Body of pancreas (tissue), 4 donors: ENCODE measurements at places on chromosomes 6 and 20. TPM values are rescaled to one million over a fixed set of nuclear protein-coding genes. Genes with fewer than 3 reads are reported as not detected.

The RTEL1 gene
- 7.3 TPM for total RNA-seq

The MUCL3 gene
- under 0.01 TPM for total RNA-seq

GRCh38 chr6:150030611-150031010 is 5.3 kb upstream of the RAET1L start:
- DNase-seq: no peak
- peaks cover 7% of the 10 kb centered on the region for H3K27me3 ChIP-seq
- H3K27ac ChIP-seq: no peak overlapping the region
- no peaks in the 10 kb centered on the region for H3K36me3 ChIP-seq
- H3K4me3 ChIP-seq: no peak overlapping the region
- H3K4me1 ChIP-seq: peaks cover 4% of the 10 kb centered on the region

DNA sequence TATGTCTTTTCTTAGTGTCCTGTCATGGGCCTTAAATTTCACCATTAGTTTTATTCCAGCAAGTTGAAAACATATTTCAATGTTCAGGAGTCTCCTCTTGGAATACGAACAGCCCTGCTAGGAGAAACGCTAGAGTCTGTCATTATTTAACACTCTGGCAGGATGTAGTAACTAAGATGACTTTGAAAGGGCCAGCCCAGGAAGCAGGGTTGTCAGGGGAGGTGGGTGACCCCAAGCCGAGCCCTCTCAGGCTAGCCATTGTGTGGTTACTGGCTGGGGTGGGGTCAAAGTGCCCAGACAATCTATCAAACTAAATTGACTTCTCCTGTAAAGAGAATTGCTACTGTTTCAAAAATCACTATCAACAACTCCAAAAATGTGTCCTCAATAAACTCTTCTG is 67.8 kb downstream of the LY86 start:
- no peak overlapping the region for H3K27ac ChIP-seq
- H3K4me3 ChIP-seq: no peak overlapping the region
- H3K4me1 ChIP-seq: no peaks in the 10 kb centered on the region
- no peaks in the 10 kb centered on the region for H3K36me3 ChIP-seq
- DNase-seq: no peak

GRCh38 chr6:69584536-69584912 is 212.3 kb downstream of the LMBRD1 start:
- no peak overlapping the region for H3K4me3 ChIP-seq
- H3K36me3 ChIP-seq: no peaks in the 10 kb centered on the region
- no peak for DNase-seq
- H3K27me3 ChIP-seq: no peaks in the 10 kb centered on the region

DNA sequence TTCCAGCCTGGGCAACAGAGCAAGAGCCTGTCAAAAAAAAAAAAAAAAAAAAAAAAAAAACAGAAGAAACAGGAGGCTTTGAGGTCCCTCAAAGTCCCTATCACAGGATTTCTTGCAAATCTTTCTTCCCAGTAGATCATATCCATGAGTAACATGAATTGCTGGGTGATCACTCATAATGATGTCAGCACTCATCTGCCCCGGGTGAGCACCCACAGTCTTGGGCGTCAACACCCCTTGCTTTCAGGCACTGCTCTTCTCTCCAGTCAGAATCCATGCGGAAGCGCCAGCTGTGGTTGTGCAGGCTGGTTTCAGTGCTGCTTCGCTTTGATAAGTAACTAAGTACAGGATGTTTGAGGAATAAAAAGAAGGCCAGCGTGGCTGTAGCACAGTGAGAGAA is 40.2 kb upstream of the INSM1 start:
- H3K4me3 ChIP-seq: no peak overlapping the region
- no peaks in the 10 kb centered on the region for H3K27me3 ChIP-seq
- no peaks in the 10 kb centered on the region for H3K4me1 ChIP-seq
- no peak overlapping the region for H3K27ac ChIP-seq
- no peaks in the 10 kb centered on the region for H3K36me3 ChIP-seq
- DNase-seq: no peak
